ENCODE measurements at places on chromosomes 4 and X.

DNA sequence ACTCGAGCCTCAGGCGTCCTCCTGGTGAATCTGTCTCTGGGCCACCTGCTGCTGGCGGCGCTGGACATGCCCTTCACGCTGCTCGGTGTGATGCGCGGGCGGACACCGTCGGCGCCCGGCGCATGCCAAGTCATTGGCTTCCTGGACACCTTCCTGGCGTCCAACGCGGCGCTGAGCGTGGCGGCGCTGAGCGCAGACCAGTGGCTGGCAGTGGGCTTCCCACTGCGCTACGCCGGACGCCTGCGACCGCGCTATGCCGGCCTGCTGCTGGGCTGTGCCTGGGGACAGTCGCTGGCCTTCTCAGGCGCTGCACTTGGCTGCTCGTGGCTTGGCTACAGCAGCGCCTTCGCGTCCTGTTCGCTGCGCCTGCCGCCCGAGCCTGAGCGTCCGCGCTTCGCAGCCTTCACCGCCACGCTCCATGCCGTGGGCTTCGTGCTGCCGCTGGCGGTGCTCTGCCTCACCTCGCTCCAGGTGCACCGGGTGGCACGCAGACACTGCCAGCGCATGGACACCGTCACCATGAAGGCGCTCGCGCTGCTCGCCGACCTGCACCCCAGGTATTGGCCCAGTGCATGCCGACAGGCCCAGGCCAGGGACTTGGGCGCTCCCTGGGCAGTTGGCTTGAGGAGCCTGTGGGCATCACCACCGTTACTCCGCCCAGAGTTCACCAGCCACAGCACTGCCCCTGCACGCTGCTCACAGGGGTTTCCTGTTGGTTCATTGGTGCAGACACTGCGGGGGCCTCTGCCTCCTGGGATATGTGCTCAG is 1.1 kb downstream of the GPR78 start:
- DNase-seq, result no peak

- DNase-seq, result no peak
Measured at GRCh38 chrX:27884654-27885053, 76.9 kb downstream of the MAGEB10 start.

DNA sequence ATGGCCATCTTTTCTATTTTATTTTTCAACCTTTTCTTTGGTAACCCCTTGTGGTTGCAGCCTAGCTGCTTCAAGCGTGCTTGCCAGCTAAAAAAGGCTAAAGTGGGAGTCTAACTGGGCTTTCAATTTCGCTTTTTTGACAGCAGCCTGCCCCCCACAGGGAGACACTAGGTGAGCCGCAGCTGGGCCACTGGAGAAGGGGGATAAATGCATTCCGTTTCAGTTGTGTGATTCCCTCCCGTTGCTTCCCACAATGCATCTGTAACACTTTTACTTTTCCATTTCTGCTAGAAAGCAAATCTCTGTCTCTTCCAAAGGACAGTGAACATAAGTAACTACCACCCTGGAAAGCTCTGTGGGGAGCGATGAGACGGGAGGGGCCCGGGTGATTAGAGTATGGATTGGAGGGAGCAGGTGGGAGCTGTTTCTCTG is 86.3 kb upstream of the RAPGEF2 start:
- no peak for DNase-seq

- no peak for DNase-seq
Measured at GRCh38 chrX:149248073-149248625, 257.0 kb downstream of the IDS start.

- DNase-seq, result peak; percentile 47
Measured at GRCh38 chr4:65670331-65671031, at the start of gene EPHA5. Gene EPHA5 (minus strand): TSS chr4:65670489. CDS start chr4:65669742, 747 bp downstream.

GRCh38 chrX:39527025-39527424 is 570.7 kb downstream of the BCOR start:
- no peak for DNase-seq

DNA sequence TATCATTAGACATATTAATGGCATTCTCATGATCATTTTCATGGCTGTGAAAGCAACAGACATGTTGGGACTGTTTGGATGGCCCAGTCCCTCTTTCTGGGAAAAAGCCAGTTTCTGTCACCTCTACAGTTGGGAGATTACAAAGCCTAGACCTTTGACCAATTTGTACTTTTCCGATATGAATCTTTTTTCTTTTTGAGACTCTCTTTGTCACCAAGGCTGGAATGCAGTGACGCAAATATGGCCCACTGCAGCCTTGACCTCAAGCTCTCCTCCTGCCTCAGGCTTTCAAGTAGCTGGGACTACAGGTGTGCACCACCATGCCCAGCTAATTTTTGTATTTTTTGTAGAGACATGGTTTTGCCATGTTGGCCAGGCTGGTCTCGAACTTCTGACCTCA is 9.4 kb downstream of the TBC1D25 start:
- DNase-seq, result no peak

- no peak for DNase-seq
Measured at GRCh38 chr4:7872264-7872771, 67.3 kb downstream of the AFAP1 start.

- DNase-seq, result peak; percentile 24
Measured at GRCh38 chr4:105186701-105187161, 40.1 kb downstream of the TET2 start.

DNA sequence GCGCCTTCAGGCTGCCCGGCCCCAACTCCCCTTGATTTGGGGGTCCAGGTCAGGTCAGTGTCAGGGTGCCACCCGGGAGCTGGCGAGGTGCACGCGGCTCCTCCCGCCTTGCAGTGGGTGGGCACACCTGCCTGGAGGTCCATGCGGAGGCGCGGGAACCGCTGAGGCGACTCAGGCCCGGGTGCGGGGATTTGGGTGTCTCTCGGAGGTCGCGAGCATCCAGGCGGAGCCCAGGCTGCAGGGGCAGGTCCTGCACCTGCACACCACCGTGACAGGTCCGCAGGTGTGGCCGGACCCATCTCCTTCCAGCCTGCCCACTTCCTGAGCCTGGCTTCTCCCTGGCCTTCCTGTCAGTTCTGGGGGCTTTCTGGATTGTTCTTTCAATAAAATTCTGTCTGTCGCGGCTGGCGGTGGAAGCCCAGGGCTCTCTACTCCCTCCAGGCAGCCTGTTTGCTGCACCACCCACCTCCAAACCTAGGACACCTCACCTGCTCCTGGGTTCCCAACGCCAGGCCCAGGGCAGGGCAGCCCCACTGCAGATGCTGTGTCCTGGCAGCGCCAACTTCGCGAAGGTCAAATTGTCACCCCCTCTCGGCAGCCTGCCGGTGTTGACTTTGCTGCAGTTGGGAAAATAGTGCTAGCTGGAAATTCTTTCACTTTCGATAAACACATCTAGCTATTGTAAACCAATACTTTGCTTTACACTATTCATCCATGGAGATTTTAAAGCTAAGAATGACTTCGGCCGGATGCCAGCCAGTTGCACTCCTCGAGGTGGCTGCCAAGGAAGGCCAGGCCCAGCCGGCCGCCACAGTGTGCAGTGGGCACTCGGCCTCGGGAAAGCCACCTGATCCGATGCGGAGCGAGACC is 35.9 kb downstream of the FGFRL1 start:
- DNase-seq, result peak; percentile 14

- DNase-seq, result no peak
Measured at GRCh38 chr4:4457803-4458553, 71.1 kb downstream of the NSG1 start.

DNA sequence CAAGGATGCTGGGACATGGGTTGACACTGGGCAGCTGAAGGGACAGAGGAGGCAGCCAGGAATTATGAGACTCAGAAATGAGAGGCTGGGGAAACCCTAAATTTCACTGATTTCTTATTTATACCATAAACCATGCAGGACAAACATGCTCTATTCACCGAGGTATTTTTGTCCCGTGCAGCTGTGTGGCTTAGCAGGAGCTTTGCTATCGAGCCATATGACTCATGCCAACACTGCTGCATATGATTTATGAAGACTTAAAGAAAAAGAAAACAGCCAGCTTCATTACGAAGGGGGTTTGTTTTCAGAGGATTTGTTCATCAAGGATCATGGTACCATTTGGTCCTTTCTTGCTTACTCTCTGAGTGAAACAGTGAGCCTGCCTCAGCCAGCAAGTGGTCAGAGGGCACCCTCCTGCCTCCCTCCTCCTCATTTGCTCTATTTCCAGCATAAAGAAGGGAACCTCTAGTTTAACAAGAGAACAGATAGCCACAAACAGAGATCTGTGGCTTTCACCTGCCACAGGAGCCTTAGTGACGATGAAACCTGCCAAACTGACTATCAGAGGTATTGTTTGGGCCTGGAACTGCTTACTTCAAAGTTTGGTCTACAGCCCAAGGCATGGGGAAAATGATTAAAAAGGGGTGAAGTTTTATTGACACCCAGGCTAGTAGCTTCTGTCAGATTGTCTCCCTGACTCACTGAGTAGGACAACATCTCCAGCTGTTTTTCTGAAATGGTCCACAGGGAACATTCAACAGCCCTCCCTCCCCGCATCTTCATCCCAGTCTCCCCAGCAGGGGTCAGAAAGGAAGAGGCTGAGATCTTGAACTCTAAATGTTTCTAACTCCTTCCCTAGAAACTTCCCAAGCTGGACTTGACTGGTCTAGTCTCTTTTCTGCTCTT is 80.1 kb upstream of the MAML3 start:
- no peak for DNase-seq

- DNase-seq, result no peak
Measured at GRCh38 chr4:70183168-70183939, 12.2 kb upstream of the ODAM start.

DNA sequence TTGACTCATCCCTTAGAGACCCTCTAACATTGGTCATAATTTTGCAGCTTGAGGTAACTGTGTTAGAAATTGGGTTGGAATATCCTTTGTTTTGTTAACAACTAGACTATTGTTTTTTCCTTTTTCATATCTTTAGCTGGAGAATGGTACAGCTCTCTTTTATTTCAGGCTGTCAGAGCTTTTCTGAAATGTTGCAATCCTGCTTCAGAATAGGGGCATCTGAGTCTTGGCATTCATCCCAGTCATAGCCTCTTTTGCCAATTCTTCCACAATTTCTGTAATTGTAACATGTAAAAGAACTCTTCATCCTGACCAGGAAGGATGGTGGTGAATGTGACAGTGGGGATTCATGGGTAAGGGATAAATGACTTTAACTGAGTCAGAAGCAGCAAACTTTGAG is 128.7 kb downstream of the FHIP1A start:
- no peak for DNase-seq

GRCh38 chrX:68698942-68699341 is 51.5 kb downstream of the STARD8 start:
- no peak for DNase-seq

- DNase-seq, result no peak
Measured at GRCh38 chr4:21790438-21791029, 158.0 kb downstream of the KCNIP4 start.

- DNase-seq, result no peak
Measured at GRCh38 chr4:124594945-124595344, 117.6 kb downstream of the ANKRD50 start.

DNA sequence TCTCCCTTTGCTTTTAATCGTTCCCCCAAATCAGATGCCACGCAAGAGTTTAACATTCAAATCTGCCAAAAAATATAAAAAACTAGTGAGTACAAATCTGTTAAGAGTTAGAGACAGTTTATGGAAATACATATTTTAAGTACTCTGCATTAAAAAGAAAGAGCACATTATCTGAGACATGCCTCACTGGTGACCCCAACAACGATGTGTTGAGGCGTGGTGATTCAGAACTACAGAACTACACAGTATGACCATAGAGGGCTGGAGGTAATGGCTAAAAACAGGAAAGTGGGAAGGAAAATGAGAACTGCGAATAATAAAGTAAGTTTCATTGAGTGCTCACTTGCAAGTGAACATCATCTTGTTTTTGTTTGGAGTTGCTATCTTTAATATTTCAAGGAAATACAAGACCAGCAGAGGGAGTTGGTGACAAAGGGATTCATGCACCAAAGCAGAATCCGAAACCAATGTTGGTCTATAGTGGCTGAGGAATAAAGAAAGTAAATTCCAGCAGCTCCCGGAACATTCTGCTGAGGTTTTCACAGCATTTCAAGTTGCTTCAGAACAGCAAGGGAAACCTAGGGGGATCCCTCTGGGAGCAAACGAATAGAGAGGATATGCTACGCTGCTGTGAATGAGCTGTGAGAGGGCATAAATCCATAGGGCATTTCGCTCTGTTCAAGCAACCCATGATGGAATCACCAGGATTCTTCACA is 92.2 kb downstream of the DCHS2 start:
- DNase-seq, result no peak

- DNase-seq, result peak; percentile 87
Measured at GRCh38 chrX:69615779-69616456, at the start of gene EDA. Gene EDA (plus strand): TSS chrX:69616113.

GRCh38 chr4:26787461-26788340 is 72.9 kb upstream of the STIM2 start:
- peak; percentile 31 for DNase-seq

- DNase-seq, result no peak
Measured at GRCh38 chr4:150828159-150828558, 186.9 kb downstream of the LRBA start.

DNA sequence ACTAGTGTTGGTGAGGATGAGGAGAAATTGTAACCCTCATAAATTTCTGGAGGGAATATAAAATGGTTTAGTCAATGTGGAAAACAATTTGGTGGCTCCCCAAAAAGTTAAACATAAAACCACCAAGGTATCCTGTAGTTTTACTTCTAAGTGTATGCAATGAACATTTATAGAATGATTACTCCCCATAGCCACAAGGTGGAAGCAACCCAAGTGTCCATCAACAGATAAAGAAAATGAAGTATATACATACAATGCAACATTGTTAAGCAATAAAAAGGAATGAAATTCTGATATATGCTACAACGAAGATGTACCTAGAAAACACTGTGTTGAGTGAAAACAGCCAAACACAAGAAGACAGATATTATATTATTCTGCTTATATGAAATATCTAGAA is 569.1 kb upstream of the GRID2 start:
- DNase-seq, result no peak

- no peak for DNase-seq
Measured at GRCh38 chr4:168485156-168485910, 5.0 kb upstream of the DDX60L start.

DNA sequence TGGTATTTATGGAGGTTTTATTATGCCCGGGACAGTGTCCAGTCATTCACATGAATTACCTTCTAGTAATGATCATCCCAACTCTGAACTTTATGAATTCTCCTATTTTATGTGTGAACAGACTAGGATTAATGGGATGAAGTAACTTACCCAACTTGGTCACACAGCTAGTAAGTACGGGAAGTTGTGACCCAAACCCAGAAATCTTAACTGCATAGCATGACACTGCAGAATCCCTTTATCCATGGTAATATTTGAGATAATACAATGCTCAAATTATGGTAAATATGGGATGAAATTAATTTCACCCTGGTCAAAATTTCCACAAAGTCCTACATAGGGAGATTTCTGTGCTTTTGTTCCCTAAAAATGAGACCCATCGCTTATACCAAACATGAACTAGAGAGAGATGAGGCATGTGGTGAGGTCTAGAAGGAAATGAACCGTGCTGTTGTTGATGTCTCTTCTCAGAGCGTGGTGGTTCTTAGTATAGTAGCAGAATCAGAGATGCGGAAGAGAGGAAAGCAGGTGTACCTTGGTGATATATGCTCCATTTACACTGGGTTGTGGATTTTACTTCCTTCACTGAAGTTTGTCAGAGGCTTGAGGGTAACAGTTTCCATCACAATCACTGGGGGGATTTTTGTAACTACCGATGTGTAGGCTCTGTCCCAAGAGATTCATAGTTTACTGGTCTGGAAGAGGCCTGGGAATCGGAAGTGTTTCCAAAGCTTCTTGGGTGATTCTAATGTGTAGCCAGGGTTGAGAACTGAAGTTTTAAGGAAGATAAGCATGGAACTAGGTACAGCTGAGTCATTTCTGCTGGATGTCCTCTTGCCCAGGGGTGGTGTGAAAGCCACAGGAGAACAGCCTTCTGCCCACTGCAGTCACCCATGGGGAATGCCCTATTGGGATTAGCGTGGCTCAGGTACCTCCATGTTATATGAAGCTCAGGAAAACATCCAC is 30.2 kb upstream of the FAM9C start:
- DNase-seq, result no peak

- no peak for DNase-seq
Measured at GRCh38 chr4:6812766-6813165, 30.2 kb downstream of the KIAA0232 start.
